Gastrocnemius medialis (tissue), 4 donors: ENCODE measurements at places on chromosomes 7 and 10.

- no peak for DNase-seq
These were observed 181.4 kb upstream of the TNS3 start for GRCh38 chr7:47763063-47763974.

GRCh38 chr10:48289501-48290238 lies 15.2 kb upstream of the FRMPD2 start:
- no peak for DNase-seq

GRCh38 chr10:75233444-75234016 lies 2.2 kb downstream of the COMTD1 start:
- DNase-seq: no peak

DNA sequence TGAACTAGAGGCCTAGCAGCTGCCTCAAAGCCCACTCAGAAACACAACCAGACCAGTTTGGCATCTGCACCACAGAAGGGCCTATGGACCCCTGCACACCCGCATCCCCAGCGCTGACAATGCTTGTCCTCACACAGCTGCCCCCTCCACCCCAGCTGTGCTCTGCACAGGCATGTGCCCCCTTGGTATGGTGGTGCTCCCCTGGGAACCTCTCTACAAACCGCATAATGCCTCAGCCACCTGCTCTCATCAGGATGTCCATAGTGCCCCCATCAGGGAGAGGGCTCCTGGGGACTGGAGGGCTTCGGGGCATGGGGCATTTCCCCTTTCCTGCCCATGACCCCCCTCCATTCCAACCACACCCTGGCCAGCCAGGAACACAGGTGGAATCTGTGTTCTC lies 347.5 kb downstream of the GRID1 start:
- DNase-seq: no peak

- no peak for DNase-seq
These were observed 160.2 kb downstream of the ETV1 start for GRCh38 chr7:13829231-13829630.

GRCh38 chr10:113232928-113233511 lies 283.0 kb downstream of the TCF7L2 start:
- no peak for DNase-seq

DNA sequence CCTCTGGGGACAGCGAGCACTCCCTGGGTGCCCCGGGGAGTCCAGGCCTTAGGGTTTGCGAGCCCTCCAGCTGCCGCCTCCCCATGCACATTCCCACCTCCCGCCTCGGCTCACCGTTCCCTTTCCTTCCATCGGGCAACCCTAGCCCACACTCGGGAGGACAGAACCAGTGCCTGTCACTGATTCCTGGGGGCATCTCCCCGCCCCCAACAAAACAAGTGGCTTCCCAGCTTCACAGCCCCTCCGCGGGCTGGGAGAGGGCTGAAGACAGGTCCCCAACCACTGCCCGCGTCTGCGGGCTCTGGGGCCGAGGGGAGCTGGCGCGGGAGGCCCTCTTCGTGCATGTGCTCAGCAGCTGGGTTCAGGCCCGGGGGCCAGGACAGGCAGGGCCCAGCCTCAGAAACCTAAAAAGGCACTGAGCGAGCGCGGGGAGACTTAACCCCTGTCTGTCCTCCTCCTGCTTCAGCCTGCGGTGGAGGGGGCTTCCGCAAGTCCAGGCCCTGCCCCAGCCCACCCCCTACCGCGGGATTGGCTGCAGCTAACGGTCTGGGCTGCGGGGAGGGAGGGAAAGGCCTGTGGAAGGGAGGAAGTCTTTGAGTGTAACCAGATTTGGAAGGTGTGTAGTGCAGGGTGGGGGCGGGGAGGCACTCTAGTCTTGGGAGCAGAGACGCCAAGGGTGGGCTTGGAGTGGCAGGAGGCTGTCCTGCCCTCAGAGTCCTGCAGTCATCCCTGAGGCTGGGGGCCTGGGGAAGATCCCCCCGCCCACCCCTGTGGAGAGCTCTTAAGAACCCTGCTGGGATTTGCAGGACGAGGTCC lies 1.2 kb downstream of the FLNC start:
- DNase-seq: no peak

DNA sequence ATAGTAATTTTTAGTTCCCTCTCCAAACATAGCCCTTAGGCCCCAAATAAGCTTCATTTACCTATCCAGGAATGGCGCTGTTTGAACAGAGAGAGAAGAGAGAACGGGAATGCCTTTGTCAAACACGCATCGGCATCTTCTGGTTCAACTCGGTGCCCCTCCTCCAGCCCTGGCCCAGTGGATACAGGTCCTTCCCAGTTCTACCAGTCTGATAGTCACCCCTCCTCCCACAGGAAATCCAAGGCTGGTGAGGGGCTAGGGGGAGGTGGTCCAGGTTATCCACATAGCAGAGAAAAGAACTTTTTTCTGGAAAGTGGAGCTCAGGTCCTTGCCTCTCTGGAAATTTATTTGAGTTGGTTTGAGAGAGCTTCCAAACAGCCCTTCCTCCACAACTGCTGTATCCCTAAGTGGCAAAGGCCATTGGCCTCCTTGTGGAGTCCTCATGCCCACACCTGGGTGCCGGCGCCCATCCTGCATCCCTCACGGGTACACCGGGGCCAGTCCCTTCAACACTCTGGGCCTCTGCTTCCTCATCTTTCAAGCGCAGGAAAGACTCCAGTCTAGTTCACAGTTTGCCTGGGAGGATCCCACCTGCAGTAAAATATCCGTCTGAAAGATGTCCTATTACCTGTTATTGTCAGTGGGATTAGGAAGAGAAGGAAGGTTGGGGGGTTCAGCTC lies 287.4 kb downstream of the CELF2 start:
- DNase-seq: no peak

DNA sequence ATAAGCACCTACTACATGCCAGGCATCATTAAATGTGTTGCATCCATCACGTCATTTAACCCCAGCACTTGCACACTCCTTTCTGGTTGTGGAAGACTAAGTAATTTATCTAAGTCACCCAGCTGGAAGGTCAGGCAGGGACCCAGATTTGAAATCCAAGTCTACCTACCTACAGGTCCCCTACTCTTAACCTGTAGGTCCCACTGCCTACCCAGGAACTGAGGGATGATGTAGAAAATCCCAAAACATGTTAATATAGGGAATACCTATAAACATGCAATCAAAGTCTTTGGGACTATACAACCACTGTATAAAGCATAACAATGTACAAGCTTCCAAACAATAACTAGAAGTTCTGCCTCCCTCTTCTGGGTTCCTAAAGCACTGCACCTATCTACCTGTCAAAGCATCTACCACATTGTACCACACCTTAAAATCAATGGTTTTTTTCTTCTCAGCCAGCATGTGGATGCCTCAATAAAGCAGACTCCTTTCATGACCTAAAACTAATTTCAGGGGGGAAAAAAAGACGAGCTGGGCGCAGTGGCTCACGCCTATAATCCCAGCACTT lies 5.6 kb downstream of the IL6 start:
- DNase-seq: no peak

- DNase-seq: no peak
These were observed 83.4 kb upstream of the FAM3C start for GRCh38 chr7:121479466-121479865.

GRCh38 chr10:123043409-123043925 lies 34.7 kb downstream of the ACADSB start:
- no peak for DNase-seq

GRCh38 chr7:99407872-99408378 lies 472 bp downstream of the PDAP1 start:
- DNase-seq: peak; percentile 15

GRCh38 chr7:98294326-98294725 lies 12.8 kb downstream of the BRI3 start:
- DNase-seq: peak; percentile 53

DNA sequence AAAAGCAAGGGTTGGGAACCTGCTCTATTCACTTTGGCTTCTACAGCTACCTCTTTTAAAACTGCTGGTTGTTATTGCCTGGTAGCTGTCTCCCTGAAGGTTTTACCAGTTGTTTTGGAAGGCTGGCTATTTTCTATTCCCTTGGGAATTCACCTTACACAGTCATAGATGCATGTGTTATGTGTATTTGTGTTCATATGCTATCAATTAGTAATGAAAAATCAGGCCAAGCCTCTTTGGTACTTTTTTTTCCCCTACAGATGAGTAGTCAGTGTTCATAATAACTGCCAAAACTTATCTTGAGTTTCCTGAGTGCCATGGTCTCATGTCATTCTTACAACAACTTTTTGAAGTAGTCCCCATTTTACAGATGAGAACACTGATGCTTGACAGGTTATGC lies 738.0 kb upstream of the GALNT17 start:
- DNase-seq: no peak

GRCh38 chr7:39623732-39624441 lies 515 bp downstream of the RALA start:
- DNase-seq: peak; percentile 18

- DNase-seq: no peak
These were observed 12.6 kb upstream of the PPP2R2D start for GRCh38 chr10:131888186-131888604.

- DNase-seq: no peak
These were observed 162.6 kb upstream of the GDF10 start for GRCh38 chr10:47137311-47137851.

DNA sequence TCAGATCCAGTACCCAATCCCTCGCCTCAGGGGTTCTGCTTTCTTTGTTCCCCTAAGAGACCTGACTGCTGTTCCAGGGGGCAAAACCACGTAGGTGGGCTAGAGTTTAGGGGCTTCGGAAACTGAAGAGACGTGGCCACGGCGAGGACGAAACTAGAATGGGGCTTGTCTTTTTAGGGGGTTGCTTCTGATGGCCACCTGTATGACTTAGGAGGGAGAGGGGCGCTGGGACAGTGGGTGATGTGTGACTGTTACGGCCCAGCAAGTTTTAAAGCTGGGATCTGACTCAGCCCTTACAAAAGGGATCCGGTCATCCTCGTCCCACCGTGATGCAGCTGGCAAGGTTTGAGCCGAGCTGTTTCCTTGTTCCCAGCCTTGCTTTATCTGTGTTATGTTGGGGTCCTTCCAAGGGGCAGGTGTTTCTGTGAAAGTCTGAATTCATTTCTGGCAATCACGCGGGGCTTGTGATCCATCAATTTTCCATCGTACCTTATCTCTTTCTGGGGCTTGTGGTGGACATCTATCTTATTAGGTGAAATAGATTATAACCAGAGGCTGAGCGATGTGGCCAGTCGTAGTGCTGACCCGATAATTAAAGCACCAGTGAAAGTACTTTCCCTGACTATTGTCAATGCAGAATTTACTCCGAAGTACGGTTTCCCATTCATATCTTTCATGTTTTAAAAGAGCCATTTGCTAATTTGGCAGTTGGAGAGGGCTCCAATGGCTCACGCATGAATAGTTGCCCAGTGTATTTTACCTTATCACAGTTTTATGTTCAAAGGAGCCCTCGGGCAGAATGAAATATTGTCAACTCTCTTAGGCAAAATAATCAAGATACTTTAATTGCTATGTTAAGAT lies 830 bp downstream of the MET start:
- peak; percentile 67 for DNase-seq

- no peak for DNase-seq
These were observed 219.9 kb downstream of the CELF2 start for GRCh38 chr10:11237571-11237970.

DNA sequence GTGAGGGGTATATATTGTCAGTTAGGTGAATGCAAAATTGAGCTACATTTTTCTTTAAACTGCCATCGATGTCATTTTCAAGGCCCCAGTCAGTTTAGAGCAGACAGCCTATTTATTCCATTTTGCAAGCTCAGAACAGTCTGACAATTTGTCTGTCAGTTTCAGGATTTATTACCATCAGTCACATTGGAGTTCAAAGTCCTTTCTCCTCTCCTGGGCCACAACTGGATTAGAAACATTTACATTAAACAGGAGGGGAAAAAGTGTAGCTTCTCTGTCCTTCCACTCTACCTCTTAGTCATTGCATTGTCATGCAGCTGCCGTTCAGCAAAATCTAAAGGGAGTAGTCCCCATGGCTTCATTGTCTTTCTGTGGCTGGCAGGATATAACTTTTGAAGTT lies 3.5 kb upstream of the GHITM start:
- no peak for DNase-seq

DNA sequence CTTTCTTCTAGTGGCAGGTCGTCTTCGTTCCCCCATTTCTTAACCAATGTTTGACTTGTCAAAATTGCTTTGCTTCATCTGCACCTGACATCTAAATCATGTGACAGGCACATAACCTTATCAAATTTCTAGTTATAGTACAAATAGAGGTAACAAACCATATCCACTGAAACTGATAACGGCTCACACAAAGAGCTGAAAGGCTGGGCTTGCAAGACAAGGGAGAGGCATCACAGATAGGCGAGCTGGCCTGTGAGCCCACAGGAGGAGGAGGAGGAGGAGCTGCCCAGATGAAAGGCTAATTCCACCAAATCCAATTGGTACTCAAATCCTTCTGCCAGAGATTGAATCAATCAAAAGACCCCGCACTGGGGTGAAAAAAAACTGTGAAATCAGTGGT lies 80.2 kb upstream of the NEBL start:
- DNase-seq: no peak

DNA sequence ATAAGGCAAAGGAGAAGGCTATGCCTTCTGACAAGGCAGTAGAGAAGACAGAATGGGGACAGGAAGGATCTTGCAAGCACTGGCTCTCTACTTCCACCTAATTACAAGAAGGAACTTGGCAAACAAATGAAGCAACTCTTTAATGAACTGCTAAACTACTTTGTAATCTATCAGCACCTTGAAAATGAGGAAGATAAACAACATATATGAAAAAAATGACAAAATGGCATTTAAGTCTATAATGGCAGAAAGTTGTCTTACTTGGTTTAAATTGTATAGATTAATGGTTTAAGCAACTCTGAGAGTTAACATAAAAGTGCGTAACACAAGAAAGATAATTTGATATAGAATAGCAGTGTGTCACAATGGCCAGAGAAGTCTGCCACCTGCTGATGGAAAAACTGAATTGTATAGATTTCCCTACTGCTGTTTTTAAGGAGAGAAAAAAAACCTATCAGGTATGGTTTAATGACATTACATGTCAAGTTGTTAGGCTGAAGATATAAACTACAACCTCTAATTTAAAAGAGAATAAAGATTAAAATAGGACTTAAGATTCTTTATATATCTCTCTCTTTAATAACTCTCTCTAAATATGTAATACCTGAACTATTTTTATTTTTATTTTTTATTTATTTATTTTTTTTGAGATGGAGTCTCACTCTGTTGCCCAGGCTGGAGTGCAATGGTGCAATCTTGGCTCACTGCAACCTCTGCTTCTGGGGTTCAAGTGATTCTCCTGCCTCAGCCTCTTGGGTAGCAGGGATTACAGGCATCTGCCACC lies 11.8 kb downstream of the NT5C3A start:
- DNase-seq: no peak

GRCh38 chr10:103149991-103150622 lies 43.0 kb downstream of the NT5C2 start:
- no peak for DNase-seq

GRCh38 chr10:123556049-123556448 lies 110.1 kb upstream of the GPR26 start:
- no peak for DNase-seq

DNA sequence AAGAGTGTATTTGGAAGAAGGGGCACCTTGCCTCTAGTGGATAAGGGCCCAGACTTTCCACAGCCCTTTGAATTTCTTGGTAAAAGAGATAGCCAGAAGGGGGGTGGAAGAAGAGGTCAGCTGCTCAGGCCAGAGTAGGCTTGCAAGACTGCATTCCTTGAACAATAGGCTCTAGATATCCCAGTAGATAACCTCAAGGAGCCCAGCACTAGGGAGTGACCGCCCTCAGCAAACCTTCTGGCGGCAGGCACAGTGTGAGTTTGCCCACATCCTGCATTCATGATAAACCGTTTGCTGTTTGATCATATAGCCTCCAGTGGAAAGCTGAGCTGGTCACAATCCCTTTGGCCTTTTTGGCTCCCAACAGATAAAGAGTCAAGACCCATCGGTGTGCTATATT lies 70.5 kb downstream of the NPY start:
- no peak for DNase-seq
